Right hindlimb (tissue), 1 donor: ENCODE measurements at places on chromosomes 12 and 14.

DNA sequence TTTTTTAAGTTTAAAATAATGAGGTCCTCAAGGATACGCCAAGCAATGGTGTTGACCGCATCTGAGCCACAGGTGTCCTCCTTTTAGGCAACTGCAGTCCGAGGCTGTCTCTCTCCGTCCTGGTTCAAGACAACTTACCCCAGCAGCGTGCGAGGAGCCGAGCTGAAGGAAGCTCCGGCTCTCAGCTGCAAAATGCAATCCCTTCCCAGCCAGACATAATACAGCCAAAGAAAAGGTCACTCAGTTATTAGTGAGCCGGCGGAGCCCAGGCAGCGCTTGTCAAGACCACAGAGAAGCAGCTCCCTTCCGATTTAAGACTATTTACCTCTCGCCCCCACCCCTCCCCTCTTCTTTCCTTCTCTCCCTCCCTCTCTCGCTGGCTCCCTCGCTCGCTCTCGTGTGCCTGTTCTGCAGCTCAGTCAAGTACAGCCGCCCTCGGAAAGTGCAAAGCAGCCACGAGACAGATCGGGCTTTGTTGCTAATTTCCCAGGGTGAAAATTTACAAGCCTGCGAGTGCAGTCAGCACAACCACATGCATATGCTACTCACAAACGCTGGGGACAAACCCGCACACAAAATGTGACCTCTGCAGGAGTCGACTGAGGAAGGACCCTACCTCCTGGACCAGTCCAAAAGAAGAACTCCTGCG lies 363 bp upstream of the LMO3 start:
- peak; percentile 65 for DNase-seq

- no peak for DNase-seq
Measured at GRCh38 chr12:127729381-127729780, 537.6 kb upstream of the TMEM132C start.

GRCh38 chr12:58034311-58034710 lies 92.9 kb downstream of the ATP23 start:
- no peak for DNase-seq

DNA sequence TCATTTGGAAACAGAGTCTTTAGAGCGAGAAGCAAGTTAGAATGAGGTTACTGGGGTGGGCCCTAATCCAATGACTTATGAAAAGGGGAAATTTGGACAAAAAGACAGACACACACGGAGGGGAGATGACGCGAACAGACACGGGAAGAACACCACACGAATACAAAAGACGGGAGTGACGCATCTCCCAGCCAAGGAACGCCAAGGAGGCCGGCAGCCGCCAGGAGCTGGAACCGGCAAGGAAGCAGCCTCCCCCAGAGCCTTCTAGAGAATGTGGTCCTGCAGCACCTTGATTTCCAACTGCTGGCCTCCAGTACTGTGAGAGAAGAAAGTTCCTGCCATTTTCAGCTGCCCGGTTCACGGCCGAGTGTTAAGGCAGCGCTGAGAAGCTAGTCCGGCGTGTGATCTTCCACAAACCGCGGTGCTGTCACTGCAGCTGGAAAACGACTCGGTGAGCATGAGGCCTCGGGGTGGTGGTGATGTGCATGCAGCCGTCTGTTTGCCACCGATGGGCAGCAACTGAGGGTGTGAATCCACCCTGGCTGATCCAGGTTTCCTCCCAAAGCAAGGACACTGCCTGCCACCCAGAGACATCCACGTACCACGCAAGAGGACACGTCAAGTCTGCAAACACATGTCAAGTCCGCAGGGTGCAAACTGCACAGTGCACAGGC lies 124.5 kb downstream of the NCOR2 start:
- DNase-seq: no peak

DNA sequence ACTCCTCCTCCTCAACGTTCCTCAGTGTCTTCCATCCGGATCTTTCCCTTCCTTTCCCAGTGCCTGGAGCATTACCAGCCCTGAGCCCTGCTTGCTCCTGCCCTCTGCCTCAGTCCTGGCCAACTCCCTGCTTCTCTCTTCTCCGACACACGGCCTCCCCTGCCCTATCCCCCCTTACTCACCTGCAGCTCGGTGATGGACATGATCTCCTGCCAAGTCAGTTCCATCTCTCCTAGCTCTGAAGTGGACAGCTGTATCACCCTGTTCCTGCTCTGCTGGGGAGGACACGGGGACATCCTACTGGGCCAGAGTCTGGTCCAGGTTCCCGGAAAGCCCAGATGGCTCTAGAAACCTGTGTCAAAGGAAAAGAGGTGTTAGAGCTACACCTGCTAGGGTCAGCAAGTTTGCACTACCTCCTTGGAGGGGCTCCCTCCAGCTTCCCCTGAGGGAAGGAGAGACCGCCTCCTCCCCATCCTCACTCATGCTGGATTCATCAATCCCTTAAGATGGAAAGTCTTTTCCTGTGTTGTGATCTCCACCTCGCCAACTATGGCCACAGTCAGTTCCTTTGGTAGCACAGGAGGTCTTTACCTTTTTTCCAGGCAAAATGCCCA lies 5.8 kb downstream of the NFE2 start:
- DNase-seq: no peak

- DNase-seq: no peak
Measured at GRCh38 chr14:65251213-65251612, 148.9 kb upstream of the MAX start.

GRCh38 chr14:54208751-54209150 lies 188.1 kb upstream of the CDKN3 start:
- DNase-seq: no peak

- no peak for DNase-seq
Measured at GRCh38 chr12:111673503-111673902, 12.3 kb downstream of the BRAP start.

DNA sequence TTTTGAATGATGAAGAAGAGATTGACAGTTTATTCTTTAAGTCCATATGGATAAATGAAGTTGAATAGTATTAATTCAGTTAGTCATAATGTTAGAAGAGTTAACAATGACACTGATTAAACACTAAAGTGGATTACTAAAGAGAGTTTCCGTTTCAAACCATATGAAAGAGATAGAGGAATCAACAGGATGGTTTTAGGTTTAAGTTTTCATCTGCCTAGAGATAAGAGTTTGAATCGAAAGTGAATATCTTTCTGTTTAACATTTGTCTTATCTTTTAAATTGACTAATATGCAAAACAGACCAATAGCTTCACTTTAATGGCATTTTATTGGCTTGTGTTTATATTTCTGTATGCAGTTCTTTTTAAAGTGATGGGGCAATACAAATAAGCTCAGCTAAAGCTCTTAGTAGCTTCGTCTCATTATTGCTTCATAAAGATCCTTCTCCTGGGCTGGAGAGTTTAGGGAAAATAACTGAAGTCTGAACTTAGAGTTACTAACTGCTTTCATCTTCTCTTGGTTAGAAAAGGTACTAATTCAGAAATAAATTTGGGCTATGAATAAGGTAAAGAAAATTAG lies 66.0 kb downstream of the MIPOL1 start:
- no peak for DNase-seq

GRCh38 chr14:93587330-93587729 lies 156.6 kb downstream of the UNC79 start:
- no peak for DNase-seq

- no peak for DNase-seq
Measured at GRCh38 chr14:75531256-75531655, 9.0 kb downstream of the BATF start.
